ENCODE measurements at places on chromosomes 13 and 19.

DNA sequence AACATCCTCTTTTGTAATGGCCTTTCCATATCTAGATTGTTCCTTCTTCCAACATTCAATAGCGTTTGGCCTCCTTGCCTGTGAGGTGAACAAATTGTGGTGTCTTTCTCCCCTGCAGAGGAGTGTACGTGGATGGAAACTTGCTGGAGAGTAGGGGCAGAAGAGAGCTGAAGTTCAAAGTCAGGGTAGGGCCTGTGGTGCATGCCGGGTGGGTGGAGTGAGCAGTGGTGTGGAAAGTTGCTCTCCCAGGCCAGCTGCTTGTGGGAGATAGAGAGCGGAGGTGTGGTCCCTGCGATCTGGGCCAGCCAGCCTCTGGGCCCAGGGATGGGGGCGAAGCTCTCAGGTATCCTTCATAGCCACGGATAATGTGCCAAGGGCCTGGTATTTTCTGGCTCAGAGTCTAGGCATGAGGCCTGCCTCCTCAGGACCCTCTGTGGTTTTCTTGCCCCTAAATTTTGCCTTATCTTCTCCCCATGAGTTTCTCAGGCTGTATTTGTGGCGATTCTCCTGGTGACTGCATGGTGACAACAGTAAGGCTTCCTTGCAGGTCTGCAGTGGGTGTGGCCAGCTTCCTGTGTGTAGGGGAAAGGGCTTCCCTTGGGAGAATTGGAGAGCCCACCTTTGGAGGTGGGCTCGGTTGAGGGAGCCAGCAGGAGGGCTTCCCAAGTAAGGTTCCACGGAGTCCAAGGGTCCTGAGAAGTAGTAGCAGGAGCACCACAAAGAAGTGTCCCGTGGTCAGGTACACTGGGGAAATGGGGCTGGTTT, 6.7 kb downstream of the RGCC start:
- DNase-seq = no peak

GRCh38 chr13:26095338-26095737, 43.5 kb upstream of the SHISA2 start:
- DNase-seq = no peak

- no peak for DNase-seq
These were observed 3.7 kb upstream of the TUBA3C start for GRCh38 chr13:19185086-19185864.

DNA sequence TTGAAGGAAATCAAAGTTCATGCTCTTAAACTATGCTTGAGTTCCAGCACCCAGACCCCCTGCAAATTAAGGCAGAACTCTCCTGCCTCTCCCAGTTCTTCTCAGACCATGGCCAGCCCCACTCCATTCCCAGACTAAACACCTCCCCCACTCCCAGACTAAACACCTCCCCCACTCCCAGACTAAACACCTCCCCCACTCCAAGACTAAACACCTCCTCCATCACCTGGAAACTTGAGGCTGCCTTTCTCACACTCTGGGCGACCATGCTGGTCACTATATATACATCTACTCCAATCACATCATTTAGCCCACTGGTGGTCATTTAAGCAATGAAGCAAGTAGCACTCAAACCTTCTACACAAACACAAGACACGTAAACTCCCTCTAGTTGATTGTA, 57.2 kb downstream of the CAB39L start:
- no peak for DNase-seq

- DNase-seq = no peak
These were observed 27.5 kb upstream of the ANKRD10 start for GRCh38 chr13:110942248-110942981.

- DNase-seq = no peak
These were observed 89.7 kb downstream of the HSPH1 start for GRCh38 chr13:31072041-31072440.

- DNase-seq = no peak
These were observed 30.1 kb upstream of the NFIC start for GRCh38 chr19:3336351-3336679.

DNA sequence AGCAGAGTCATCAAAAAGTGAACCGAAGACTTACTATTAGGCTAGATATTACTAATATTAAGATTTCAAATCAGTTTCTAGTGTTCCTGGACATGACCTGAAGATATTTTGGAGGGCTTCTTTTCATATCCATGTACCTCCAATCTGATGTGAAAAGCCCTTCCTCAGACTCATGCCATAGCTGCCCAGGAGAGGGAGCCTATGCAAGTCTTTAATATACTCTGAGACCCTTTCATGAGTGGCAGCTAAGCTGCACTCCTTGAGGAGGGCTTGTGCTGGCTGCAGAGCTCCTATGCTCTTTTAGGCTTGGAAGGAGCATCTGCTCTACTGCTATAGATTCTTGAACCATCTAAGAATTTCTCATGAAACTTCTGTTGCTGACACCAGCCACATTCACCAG, 715.3 kb downstream of the OLFM4 start:
- DNase-seq = no peak

Data from NCI-H1436 treated with DMSO at 0.1 percent for 48 hours (cell line).